Fibroblast of skin of scalp (primary cell): ENCODE measurements at places on chromosomes 5 and 9.
A peak's percentile ranks its signal among the peaks of the same experiment; 100 is the strongest.

DNA sequence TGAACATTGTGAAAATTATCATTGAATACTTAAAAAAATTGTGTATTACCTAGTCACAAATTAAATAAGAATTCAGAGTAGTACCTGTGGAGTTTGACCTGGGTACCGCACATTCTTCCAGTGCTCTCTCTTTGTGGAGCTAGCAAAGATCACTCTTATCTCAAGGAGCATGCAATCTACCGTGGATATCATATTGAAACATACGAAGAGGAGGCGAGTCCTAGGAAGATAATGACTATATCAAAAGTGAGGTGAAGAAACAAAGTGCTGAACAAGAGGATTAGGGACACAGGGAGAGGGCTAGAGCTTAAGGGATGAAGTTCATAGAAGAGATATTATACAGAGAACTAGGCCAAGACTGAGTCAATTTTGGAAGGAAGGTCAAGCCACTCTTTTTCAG is 55.9 kb upstream of the NR3C1 start:
- no peak for DNase-seq

GRCh38 chr5:79201206-79201605 is 34.7 kb upstream of the JMY start:
- no peak for DNase-seq

GRCh38 chr5:154697371-154697770 is 57.8 kb upstream of the LARP1 start:
- DNase-seq: peak; percentile 69

DNA sequence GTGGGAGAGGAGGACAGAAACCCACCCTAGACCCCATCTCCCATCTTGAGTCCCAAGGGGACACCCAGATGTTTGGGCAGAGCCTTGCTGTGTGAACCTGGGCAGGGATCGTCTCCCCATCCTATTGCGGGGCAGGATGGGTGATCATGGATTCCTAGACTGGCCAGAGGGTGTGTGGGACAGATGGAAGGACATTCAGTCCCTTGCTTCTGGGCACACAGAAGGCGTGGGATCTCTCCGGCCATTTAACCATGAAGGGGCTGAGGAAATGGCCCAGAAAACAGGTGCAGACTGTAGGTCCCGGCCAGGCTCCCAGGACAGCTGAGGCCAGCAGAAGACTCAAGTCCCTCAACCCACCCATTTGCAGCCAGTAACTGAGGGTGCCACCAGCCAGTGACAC is 29.9 kb downstream of the PTGES start:
- no peak for DNase-seq

GRCh38 chr9:135971892-135972291 is 10.7 kb upstream of the UBAC1 start:
- no peak for DNase-seq
